ENCODE measurements at places on chromosomes 2 and 18.

- DNase-seq, result no peak
These were observed 114.0 kb downstream of the HIBCH start for GRCh38 chr2:190205657-190206056.

GRCh38 chr18:75405351-75405750 lies 22.2 kb downstream of the SMIM21 start:
- DNase-seq, result no peak

GRCh38 chr2:113757138-113757657 lies 756 bp upstream of the SLC35F5 start:
- no peak for DNase-seq

- no peak for DNase-seq
These were observed 2.6 kb downstream of the CLIP4 start for GRCh38 chr2:29117636-29118303.

DNA sequence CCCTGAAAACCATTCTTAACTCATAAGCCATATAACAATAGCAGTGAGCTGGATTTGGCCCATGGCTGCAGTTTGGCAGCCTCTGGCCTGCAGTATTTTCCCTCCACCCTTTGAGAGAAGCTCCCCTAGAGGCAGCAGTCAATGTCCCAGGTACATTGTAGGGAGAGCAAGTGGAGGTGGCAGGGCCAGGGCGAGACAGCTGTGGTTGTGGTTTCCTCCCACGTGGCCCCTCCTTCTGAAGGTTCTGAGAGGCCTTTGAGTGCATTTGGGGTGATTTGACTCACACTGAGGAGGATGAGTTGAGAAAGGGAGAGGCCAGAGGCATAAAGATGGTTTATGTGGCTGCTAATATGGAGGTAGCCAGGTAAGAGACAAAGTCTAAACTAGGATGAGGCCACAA lies 45.5 kb upstream of the LDAH start:
- DNase-seq, result peak; percentile 72

GRCh38 chr2:171154348-171154747 lies 6.3 kb downstream of the TLK1 start:
- no peak for DNase-seq

DNA sequence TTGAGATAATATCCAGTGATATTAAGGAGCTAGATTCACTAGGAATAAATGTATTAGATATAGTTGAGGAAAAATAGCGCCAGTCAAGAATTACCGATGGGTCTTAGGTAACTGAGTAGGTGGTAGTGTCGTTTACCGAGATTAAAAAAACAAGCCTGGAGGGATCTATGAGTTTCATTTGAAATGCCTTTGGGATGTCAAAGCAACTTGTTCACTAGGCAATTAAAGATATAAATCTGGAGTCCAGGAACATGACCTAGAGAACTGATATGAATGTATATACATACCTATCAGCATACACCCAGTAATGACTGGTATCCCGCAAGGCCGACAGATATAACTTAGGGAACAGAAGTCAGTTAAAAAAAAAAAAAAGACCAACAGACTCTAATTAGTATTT lies 29.2 kb upstream of the MAP4K3 start:
- DNase-seq, result no peak

GRCh38 chr2:175436076-175436475 lies 254.6 kb upstream of the ATP5MC3 start:
- no peak for DNase-seq

- DNase-seq, result no peak
These were observed 55.6 kb downstream of the ANKRD44 start for GRCh38 chr2:197254776-197255530.

DNA sequence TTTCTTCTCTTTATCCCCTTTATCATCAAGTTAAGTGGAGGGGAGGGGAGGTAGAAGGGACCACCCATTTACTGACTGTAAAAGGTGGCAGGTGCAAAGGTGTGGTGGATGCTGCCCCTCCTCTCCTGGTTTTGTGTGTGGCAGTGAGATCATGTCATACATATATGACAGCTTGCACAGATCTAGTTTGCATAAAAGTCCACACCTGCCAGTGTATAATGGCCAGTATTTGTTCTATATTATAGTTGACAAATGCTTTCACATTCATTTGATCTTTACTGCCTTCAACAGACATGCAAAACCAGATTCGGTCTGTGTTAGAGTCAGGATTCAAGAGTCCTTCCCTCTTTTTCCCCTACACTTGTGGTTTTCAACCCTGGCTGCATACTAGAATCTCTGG lies 55.1 kb downstream of the TGFA start:
- no peak for DNase-seq

DNA sequence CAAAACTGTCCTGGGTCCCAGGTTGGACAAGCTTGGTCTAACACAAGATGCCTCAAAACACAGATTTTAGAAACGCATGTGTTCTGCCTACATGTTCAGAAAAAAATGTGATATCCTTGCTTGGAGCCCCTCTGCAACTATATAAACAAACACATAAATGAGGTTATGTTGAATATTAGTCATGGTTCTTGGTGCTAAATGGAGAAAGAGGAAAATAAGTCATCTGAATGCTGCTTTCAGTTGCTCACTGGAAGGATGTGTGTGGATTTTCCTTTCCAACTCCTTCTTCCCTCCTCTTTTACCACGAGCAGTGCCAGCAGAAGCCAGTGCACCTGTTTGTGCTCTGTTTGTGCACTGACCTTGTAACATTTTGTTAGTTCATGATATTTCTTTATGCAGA lies 85.3 kb downstream of the PIEZO2 start:
- DNase-seq, result no peak

- no peak for DNase-seq
These were observed 29.6 kb downstream of the STEAP3 start for GRCh38 chr2:119253114-119253702.

DNA sequence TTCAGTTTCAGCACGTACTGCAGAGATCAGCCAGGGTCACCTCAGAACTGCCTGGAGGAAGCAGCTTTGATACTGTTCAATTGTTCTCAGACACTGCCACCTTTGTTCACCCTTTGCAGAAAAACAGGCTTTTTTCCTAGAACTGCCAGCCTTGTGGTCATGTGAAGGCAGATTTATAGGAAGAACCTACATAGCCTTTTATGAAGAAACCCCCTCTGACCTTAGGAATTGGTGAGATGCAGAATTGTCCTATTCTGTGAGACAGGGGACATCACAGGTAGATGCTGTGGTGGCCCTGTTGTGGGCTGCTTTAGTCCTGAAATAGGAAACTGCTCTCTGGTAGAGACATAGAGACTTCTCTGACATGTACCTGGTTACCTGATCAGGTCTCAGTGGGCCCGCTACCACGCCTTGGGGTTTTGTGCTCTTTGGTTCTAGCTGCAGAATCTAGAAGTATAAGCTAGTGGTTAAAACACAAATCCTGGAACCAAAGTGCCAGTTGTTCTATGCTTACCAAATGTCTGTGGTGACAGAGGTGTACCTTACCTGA lies 206.6 kb downstream of the AGPS start:
- DNase-seq, result no peak

GRCh38 chr2:234051374-234052070 lies 1.0 kb downstream of the SPP2 start:
- DNase-seq, result no peak

GRCh38 chr2:86482034-86482433 lies 40.9 kb downstream of the KDM3A start:
- DNase-seq, result no peak

DNA sequence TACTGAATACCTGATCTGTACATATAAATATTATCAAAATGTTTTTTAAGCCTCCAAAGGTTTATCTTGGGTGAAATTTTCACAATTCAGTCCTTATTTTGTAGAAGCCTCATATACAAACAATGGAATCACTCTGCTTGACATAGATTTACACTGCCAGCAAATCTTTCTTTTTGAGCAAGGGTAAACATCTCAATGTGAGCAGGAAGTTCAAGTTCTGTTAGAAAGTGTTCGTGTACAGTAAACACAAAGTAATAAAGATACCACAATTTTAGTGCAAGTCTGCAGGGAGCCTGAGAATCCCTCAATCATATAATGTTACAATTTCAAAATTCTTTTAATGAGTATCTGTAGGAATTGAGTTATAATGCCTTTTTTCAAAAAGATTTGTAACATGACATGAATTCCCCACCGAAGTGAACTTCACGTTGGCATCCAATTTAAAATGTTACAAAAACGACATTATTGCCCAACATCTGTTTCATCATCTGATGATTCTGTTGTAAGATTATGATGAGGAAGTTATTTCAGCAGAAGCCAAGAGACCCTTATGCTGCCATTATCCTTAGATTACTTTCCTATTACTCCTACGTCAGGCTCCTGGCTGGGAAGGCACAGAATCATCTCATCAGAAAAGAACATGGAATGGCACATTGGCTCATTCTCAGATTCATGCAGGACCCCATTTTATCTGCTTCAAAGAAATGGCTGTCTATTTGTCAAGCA lies 283.9 kb upstream of the ACVR2A start:
- no peak for DNase-seq

Measured in activated naive CD8-positive, alpha-beta T cell treated with anti-CD3 and anti-CD28 coated beads for 36 hours (primary cell).